CD4-positive, alpha-beta T cell treated with Interleukin-6 for 4 hours (primary cell): ENCODE measurements at places on chromosomes 2 and 18.

GRCh38 chr2:222133897-222134296 lies 164.9 kb downstream of the PAX3 start:
- DNase-seq: no peak

- DNase-seq: no peak
Observed at GRCh38 chr2:233185963-233186362, 65.5 kb upstream of the ATG16L1 start.

DNA sequence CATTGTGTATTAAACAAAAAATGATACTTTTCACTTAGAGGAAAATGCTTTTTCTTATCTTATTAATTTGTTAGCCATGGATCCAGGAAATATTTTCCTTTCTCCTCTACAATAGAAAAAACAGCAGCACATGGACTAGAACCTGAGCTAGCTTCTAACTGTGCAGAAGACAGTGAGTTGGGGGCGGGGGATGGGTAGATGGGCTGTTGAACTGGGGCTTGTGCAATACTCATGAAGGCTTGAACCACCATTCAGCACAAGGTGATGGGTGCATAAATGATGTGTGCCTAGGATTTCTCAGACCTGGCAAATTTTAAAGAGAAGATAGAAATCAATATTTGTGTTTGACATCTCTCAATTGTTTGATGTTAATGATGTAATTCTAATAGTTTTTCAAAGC lies 42.0 kb downstream of the COL5A2 start:
- DNase-seq: no peak

DNA sequence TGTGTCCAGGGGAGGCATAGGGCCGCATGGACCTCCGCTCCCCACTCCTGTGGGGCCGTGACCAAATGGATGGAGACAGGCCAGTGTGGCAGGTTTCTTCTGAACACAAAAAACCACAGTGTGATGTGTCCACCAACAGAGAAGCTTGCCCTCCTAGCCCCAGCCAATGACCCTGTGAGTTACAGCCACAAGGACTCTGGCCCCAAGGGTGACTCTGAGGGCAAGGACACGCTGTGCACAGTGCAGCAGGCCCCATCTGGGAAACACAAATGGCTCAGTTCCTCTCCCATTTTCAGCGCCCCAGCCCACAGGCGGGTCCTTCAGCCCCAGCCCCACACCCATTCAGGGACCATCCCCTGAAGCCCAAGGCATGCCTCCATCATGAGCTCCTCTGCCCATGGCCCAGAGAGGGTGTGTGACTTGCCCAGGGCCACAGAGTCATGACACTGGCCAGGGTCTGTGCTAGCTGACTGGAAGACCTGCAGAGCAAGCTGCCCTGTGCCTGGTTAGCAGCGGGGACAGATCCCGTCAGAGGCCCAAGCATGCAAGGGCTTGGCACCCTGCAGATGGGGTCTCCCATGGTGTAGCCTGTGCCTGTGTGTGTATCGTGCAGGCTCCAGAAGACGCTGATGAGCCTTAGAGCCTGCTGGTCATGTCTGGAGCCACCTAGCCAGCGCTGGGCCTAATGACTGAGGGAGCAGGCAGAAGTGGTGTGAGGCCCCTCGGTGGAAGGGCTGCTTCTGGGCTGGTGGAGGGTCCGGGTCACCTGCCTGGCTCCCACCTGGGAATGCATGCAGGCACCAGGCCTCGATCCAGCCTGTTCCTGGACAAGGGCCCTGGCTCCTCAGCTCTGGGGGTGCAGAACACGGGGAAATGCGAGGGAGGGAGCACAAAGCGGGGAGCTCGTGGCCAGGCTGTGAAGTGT lies 47.7 kb downstream of the HS6ST1 start:
- no peak for DNase-seq
